ENCODE measurements at places on chromosomes 6 and 20.

DNA sequence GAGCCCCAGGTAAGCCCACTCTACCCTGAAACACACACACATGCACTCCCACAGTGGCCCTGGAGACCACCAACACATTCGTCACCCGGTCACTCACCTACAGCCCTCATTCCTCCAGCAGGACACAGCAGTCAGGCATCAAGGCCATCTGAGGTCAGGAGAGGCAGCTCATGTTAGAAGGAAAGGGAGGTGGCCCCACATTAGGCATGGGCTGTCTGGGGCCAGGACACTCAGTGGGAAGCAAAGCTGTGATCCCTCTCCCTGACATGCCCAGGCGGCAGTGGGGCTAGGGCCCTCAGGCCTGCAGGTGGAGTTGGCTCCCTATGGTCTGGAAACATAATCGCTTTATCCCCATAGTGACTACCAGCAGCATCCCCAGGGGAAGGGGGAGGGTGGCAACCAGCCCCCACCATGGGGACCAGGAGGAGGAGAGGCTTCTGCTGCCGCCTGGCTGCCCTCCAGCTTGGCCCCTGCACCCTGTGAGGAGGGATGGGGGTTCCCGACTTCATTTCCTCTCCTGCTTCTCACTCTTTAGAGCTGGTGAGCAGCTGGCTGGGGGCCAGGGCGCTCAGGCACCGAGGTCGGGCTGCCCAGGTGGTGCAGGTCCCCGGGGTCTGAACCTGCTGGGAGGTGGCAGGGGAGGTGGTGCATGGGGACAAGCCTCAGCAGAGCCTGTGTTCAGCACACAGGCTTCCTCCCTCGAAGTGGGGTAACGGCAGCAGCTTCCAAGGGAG is 76.6 kb upstream of the CST7 start:
- DNase-seq = peak; percentile 62

DNA sequence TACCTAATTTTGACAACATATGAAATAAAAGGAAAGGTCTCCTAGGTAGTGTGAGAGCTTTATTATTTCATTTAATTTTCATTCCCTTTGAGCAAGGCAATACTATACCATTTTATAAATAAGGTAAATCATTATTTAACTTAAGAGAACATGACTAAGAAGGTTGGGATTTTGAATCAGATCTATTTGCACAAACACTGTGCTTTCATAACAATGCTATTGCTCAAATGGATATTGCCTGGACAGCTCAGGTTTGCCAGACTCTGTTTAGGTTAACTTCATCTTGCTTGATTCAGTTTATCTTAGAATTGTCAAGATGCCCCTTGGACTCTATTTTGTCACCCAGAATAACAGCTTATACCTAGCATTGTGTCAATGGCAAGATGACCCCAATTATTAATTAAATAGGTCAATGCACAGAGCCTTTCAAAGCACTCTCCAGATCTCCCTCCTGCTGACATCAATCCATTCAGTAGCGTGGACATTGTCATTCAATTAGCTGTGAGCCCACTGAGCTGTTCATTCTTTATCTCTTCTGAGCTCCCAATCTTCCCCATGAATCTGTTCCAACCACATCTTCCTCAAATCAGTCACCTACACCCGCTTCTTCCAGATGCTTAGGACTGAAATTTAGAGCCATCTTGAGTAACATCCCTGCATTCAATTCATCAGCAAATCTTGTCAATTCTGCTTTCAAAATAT is 42.1 kb upstream of the TMEM30A start:
- no peak for DNase-seq

- no peak for DNase-seq
These were observed 148.1 kb upstream of the HDAC2 start for GRCh38 chr6:114119056-114119455.

DNA sequence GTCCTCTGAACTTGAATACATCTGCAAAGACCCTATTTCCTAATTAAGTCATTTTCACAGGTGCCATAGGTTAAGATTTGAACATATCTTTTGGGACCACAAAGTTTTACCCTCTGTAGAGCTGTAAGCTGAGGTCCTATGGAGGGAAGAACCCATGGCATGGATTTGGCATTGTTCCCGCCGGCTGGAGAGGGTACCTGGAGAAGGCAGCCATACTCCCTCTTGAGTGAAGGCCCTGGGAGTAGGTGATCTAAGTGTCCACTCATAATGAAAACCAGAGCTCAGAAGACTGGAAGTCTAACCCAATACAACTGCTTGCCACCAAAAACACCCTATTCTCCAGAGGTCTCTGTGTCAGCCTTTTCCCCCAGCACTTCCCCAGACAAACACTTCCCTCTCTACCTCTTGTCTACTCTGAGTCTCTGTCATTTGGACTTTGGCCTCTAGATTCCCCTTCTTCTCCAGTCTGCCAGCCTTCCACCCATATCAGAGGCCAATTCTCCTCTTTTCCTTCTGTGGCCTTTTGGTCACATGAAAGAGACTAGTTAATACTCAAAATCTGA is 363.9 kb downstream of the MAFB start:
- no peak for DNase-seq

DNA sequence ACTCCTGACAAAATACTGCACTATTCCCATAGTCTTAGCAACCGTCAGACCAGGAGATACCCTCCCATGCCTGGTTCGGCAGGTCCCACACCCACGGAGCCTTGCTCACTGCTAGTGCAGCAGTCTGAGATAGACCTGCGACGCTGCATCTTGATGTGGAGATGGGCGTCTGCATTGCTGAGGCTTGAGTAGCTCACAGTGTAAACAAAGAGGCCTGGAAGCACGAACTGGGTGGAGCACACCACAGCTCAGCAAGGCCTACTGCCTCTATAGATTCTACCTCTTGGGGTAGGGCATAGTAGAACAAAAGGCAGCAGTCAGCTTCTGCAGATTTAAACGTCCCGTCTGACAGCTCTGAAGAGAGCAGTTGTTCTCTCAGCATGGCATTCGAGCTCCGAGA is 25.4 kb downstream of the TMEM244 start:
- DNase-seq = no peak

DNA sequence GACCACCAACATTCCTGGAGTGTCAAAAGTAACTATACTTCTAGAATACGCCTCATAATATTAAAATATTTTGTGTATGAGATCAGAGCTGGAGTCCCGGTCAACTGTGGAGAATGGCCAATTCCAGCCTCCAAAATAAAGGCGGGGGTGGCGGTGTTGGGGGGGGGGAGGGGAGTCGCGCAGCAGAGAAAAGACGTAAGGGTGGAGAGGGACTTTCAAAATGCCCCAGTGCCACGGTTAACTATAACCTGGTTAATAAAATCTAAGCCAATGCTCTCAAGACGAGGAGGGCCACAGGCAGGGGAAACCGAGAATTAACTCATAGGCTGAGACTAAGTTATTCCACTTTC is 1.3 kb downstream of the NUP153 start:
- DNase-seq = no peak

DNA sequence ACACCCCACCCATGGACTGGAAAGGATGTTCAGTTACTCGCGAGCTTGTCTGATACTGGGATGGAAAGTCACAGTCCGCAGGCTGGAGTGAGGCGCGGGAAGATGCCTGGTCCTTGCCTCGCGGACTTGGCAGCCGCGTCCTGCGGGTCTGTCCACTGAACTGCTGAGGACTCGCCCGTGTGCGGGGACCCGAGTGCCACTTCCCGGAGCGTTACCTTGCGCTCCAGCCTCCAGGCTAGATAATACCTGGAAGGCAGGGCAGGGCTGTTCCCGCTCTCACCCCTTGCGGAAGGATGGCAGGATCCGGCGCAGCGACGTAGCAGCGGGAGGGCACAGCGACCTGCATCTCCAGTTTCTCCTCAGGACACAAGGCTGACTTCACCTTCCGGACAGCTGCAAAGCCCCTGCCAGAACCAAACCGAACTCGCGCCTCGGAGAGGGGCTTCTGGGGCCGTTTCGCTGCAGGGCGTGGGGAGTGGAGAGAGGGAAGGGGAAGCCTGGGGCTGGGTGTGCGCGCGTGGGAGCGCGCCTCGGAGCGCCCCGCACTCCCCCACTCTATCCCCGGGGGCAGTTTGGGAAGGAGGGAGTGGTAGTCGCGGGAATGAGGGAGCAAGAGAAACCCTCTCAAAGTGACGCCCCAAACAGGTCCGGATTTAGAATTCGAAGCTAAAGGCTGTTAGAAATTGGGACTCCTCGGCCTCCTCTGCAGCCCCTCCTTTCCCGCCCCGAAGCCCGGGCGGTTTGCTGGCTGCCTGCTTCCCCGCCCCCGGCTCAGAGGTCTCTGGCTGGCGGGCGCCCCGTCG is at the start of gene KCNQ5:
KCNQ5 (plus strand) TSS at position 774 of the 803 bp plus-strand sequence.
- peak; percentile 51 for DNase-seq

GRCh38 chr6:91317247-91317835 is 730.5 kb upstream of the MAP3K7 start:
- no peak for DNase-seq

GRCh38 chr20:21424846-21425245 is 27.5 kb upstream of the NKX2-4 start:
- no peak for DNase-seq

- no peak for DNase-seq
These were observed 26.8 kb downstream of the DACT2 start for GRCh38 chr6:168292826-168293225.

DNA sequence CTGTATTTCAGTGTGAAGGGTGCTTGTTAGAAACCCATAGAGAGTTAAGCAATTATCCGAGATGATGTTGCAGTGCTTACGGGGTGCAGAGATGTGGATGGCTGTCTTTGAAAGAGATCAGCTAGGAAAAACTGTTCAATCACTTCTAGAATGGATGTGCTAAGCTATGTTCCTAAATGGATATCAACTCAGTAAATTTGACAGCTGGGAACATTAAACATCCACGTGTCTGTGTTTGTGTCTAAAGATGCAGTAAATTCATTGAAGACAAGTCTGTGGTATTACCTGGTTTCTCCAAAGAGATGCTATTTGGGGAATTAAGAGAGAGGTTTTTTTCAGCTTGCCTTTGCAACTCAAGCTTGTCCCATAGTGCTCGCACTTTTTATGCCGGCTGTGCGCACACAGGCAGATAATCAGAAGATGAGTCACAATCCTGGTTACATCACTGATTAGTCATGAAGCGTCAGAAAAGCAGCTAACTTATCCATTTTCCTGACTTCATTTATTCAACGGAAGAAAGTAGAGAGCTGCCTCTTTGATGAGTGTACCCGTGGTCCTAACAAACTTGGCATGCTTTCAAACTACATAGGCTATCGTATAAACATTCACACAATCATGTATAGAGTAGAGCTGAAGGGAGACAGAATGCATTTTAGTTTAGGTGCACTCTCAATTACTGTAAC is 691.7 kb upstream of the SLC35B3 start:
- DNase-seq = no peak

DNA sequence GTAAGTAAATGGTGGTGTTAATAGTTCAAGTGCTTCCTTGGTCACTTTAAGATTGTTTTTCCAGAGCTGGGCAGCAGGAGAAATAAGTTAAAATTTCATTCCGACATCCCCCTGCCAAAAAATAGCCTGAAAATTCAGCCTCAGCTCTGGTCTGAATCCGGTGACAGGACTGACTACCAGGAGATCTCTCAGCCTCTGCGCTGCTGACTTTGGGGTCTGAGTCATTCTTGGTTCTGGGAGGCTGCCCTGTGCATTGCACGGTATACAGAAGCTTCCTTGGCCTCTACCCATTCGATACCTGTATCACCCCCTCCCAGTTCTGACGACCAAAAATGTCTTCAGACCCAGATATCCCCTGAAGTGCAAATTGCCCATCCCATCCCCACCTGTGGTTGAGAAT is 36.3 kb upstream of the TFAP2C start:
- DNase-seq = no peak

- DNase-seq = peak; percentile 50
These were observed 155.4 kb downstream of the NRN1 start for GRCh38 chr6:5851261-5851757.
